ENCODE measurements at places on chromosomes 11 and 22.

GRCh38 chr22:36317658-36318271 lies 64.8 kb downstream of the APOL1 start:
- DNase-seq: no peak

GRCh38 chr22:29096736-29097669 lies 24.2 kb downstream of the KREMEN1 start:
- DNase-seq: no peak

DNA sequence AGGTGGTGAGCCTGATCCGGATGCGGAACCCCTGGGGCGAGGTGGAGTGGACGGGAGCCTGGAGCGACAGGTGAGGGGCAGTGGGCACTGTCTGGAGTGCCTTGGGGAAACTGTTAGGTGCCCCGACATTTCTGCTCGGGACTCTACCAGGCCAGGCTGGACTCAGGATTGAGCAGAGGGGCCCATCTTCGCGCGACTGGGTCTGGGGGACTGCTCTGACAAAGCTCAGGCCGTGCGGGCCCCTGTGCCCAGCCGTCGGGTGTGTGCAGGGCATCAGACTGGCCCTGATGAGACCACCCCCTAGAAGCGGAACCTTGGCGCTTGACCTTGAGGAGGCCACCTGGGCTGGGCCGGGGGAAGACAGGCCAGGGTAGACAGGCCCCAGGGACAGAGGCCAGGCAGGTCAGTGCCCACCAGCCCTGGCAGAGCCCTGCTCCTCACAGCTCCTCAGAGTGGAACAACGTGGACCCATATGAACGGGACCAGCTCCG lies 6.3 kb downstream of the CAPN1 start:
- DNase-seq: no peak

DNA sequence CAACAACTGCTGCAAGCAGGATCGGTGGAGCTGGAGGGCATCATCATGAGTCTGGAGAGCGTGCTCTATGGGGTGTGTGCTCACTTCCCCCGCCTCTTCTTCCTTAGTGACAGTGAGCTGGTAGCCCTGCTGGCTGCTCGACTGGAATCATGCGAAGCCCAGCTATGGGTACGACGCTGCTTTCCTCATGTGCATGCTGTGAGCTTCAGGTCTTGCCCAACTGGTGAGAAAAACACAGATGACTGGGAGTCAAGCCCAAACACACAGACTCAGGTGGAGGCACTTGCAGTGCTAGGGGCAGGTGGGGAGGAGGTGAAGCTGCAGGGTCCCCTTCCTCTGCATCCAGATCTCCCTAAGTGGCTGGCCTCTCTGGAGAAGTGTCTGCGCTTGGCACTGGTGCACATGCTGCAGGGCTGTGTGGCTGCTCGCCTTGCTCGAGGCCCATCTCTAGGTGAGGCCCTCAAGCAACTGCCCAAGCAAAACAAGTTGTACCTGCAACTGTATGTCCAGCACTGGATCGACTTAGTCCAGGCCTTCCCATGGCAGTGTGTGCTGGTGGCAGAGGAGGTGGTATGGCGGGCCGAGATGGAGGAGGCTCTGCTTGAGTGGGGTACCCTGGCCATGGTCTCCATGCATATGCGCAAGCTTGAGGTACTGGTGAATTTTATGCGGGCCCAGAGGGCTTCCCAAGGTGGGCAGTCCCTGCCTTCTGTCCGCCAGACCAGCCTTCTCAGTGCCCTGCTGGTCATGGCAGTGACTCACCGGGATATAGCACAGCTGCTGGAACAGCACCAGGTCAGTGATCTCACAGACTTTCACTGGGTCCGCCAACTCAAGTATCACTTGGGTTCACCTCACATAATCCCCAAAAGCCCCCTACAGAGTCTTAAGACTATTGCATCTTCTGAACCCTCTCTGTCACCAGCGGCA lies 48.1 kb downstream of the DNHD1 start:
- no peak for DNase-seq

- no peak for DNase-seq
Measured at GRCh38 chr11:110832539-110832938, 120.3 kb upstream of the ARHGAP20 start.

GRCh38 chr11:113436672-113437252 lies 38.4 kb downstream of the DRD2 start:
- no peak for DNase-seq

- no peak for DNase-seq
Measured at GRCh38 chr11:117545706-117546105, 218.1 kb downstream of the CEP164 start.

- DNase-seq: no peak
Measured at GRCh38 chr11:36540998-36541397, 26.8 kb upstream of the RAG1 start.

DNA sequence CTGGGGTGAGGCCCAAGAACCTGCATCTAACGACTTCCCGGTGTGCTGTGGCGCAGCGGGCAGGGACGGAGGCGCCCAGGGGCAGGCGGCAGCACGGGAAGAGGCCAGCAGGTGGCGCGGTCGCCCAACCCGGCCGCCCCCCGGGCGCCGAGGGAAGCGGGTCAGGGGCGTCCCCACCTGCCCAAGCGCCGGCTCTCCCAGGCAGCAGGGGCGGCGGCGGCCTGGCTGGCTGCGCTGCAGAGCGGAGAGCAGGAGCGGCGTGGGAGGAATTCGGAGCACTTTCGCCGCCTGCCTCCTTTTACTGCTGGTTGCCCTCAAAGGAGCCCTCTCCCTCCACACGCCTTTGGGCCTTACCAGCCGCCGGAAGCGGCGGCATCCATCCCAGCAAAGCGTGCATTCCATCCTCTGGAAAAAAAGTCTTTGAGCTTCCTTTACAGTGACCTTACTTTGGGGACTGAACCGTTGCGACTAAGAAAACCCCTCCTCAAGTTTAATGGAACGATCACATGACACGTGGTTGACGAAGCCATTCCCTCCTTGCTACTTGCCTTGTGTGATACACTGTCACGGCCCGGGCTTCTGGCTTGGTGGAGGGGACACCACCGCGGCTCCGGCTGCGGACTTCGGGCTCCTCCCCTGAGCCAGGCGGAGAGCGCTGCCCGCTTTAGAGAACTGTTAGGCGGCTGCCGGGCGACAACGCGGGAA lies 106.8 kb upstream of the CLMP start:
- peak; percentile 37 for DNase-seq

- DNase-seq: no peak
Measured at GRCh38 chr11:129267716-129268115, 75.6 kb upstream of the ARHGAP32 start.

GRCh38 chr22:41445129-41446056 lies 1.2 kb downstream of the TOB2 start:
- no peak for DNase-seq

- no peak for DNase-seq
Measured at GRCh38 chr11:28009388-28009787, 98.6 kb downstream of the KIF18A start.

DNA sequence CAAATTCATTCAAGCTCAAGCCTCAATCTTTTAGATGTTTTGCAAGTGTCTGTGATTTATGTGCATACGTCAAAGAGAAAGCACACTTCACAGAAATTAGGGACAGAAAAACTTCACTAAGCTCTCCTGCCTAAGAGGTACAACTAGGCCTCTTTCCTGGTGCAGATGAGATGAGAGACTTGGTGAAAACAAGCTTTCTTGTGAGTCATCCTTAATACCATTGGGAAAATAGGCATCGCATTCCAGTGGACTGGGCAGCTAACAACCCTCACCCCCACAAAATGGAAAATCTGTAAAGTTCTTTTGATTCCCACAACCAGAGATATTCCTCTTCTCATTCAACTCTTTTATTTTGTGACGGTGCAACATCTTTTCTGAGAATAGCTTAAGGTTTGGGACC lies 1110.4 kb upstream of the CCDC90B start:
- no peak for DNase-seq

- DNase-seq: no peak
Measured at GRCh38 chr11:134041791-134042696, 26.8 kb upstream of the JAM3 start.

DNA sequence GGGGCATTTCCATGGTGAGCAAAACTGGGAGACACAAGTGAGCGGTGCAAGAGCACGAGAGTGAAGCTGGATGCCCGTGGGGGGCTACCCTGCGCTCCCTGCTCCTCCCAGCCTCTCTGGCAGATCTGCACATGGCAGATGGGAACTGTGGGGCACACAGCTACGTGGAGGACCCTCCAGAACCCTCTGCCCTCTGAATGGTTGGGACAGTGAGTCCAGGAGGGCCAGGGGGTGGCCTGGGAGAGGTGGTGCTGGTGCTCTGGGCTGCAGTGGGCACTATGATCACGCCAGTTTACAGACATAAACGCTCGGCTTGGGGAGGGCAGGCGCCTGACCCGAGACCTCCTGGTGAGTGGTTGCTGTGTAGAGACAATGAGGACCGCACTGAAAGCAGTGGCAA lies 205.9 kb downstream of the CTTN start:
- DNase-seq: no peak

GRCh38 chr22:44012162-44012561 lies 11.9 kb upstream of the PARVB start:
- no peak for DNase-seq

DNA sequence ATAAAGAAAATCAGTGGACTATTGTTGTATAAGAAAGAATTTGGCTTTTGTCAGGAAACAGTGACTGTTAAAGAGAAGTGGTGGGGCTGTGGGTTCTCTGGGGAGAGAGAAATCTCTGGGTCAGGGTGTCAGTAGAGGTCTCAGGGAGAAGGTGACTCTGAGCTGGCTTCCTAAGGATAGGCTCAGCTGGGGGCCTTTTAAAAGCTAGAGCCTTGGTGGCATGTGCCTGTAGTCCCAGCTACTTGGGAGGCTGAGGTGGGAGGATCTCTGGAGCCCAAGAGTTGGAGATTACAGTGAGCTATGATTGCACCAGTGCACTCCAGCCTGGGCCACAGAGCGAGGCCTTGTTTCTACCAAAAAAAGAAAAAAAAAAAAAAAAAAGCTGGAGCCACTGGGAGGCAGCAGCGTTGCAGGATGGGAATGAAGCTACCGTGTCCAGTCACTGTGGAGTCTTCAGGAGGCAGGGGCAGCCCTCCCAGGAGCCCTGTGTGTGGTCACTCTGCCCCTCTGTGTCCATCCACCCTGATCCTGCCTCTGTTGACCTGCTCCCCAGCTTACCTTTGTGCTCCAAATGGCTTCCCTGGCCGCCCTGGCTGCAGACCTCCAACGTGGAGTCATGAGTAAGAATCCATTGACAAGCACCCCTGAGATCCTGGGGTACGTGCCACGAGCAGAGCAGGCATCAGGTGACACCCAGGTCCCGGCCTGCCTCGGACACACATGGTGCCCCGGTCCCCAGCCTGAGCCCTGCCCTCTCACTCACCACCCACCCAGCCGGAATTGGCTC lies 5.4 kb upstream of the MIF start:
- no peak for DNase-seq

- no peak for DNase-seq
Measured at GRCh38 chr11:88790182-88790581, 275.6 kb downstream of the GRM5 start.

DNA sequence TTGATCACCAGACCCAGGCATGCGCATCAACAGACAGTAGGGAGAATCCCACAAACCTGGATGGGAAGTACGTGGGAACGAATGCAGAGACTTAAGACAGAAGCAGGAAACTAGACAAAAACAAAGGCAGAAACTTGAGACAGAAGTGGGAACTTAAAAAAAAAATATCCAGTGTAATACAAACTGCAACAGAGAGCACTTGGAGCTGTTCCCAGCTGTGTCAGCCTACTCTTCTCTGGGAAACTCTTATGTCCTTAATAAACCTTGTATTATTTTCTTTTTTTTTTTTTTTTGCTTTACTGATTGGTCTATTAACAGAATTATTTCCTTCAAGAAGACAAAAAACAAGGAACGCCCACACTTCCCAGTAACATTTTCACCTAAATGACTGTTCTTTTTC lies 1818.1 kb upstream of the RAG2 start:
- no peak for DNase-seq

DNA sequence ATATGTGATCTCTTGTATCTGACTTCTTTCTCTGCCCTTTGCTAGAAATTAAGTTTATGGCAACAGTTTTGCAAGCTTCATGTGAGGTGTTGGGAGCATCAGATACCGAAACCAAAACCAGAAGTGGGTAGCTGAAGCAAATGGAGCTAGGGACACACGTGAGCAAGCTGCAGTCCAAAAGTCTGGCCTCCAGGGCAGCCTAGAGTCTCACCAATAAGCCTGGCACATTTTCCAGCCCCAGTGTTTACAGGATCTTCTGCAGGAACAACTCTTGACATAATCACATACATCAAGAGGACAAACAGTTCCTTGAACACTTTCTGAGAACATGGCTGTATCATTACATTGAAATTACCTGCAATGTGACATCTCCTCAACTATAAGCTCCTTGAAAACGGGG lies 114.1 kb downstream of the LARGE1 start:
- DNase-seq: no peak

DNA sequence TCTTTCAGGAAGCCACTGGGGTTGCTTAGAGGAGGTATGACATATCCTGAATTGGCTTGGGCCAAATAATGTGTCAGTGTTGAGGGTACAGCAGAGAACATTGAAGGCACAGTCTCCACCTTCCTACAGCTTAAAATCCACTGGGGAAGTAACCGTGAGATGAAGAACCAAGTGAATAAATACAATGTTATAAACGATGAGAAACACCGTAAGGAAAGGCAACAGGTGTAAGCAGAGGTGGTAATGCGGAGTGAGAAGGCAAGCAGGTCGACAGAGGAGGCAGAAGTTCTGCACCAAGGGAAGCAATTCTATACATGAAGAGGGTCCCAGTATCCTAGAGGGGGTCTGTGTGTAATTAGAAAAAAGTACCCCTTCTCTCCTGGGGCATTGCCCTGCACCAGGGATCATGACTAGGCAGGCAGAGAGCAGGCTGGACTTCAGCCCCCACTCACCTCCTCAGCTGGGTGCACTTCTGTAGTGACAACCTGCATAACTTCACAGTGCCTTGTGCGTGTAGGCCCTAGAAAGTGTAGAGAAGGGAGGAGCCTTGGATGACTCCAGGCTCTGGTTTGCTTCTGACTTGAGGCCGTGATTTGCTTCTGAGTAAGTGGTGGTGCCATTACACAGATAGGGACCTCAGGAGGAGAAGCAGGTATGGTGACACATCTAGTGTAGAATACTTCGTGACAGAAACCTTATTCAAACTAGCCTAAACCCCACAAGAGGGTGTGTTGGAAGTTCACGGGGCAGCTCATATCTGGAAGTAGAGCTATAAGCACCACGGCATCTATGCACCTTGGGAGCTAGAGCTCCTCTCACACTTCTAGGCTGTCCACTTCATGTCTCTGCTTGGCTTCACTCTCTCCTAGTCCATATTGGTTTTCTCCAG lies 4.9 kb downstream of the MYOD1 start:
- no peak for DNase-seq

DNA sequence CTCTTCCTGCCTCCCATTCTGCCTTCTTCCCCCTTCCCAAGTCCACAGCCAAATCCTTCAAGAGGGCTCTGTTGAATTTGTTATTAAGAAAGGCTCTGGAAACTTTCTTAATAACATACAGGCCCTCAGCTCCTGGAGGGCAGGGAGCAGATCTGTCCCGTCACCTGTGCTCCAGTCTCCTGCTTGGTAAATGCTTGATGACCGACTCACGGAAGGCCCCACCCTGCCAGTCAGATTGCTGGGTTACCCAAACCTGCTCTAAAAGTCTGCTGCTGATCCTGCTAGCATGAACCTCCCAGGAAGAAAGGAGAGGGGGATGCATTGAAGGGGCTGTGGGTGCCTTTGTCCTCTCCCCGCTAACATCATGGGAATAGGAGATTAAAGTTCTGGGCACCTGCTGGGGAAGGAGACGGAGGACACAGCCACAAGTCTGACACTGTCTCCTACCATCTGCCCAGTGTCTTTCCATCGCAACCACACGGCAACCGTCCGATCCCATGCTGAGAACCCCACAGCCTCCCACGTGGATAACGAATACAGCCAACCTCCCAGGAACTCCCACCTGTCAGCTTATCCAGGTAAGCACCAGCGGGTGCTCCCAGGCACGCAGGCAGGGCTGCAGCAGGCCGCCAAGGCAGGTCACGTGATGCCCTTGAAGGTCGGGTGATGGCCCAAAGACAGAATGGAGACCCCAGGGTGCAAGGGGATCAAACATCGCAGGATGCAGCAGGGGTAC lies 22.5 kb downstream of the CD5 start:
- no peak for DNase-seq
